Activated CD4-positive, CD25-positive, alpha-beta regulatory T cell (primary cell): ENCODE measurements at places on chromosomes 16 and 17.
A peak's percentile ranks its signal among the peaks of the same experiment; 100 is the strongest.

GRCh38 chr17:50021681-50022370, 26.8 kb upstream of the DLX3 start:
- no peak for DNase-seq

DNA sequence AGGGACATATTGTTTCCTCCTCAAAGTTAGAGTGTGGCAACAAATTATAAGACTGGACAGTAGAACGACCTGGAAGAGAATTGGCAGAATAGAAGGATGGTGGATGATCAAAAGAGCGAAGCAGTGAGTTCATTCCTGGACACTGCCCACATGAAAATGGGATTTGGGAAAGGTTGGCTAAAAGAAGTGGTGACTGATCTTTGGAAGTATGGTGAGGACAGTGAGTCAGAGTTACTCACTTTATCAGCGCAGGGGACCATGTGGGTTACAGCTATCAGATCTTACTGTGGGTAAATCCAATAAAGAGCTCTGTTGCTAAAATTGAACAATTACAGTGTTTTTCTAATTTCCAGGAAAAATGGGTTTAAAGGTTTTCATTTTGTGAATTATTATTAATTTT, 2.7 kb upstream of the TANC2 start:
- no peak for DNase-seq

GRCh38 chr17:79698146-79698846, 32.4 kb upstream of the ENPP7 start:
- no peak for DNase-seq

- no peak for DNase-seq
These were observed 252.9 kb upstream of the XYLT1 start for GRCh38 chr16:17723531-17724134.

DNA sequence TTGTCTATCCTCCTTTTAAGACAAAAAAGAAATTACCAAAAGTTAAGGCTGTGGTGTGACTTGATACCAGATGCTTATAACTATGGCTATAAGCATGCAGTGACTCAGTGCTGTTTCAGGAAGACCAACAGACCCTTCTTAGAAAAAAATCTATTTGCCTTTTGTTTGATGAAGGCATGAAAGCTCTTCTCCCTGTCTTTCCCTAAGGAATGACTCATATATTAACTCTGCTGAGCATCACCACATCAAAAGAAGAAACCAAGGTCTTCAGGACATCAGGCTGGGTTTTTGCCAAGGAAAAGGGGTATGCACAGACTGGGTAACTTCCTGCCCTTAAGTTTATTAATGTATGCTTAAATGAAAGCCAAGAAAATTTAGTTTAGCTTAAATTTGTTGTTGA, 47.1 kb downstream of the VMP1 start:
- no peak for DNase-seq

GRCh38 chr16:5036228-5037156, 2.8 kb upstream of the NAGPA start:
- no peak for DNase-seq

DNA sequence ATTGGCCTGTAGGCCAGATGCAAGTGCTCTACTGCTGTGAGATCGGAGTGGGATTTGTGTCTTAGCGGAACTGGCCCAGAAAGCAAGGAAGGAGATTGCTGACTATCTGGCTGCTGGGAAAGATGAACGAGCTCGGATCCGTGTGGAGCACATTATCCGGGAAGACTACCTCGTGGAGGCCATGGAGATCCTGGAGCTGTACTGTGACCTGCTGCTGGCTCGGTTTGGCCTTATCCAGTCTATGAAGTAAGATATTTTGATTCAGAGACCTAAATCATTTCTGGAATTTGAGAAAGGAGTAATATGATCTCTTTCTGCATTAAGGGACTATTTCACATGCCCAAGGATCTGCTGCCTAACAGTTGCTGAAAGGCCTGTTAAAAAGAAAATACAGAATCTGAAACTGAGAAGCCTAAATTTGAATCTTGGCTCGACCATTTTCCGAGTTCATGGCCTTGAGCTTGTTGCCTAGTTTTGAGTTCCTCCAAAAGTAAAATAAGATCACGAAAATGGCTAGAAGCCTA, 21.1 kb downstream of the IST1 start:
- no peak for DNase-seq

- no peak for DNase-seq
These were observed 33.4 kb downstream of the PSME3IP1 start for GRCh38 chr16:57152096-57153093.

- no peak for DNase-seq
These were observed 484.2 kb downstream of the HS3ST4 start for GRCh38 chr16:26175944-26176343.

DNA sequence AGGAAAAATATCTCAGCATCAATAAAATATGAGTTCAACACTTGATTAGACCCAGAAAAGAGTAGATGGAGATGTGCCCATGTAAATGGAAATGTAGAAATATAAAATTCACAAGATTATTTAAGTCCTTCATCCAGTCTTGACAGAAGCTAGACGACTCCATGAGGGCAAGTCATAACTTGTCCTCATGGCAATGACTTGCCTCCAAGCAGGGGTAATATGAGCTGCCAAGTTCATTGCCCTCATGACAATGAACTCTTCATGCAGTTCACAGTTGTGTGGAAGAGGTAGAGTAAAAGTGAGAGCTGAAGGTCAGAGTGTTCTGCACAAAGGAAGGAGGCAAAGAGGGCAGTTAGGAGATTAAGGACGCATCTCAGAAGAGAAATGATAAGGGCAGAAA, 22.3 kb downstream of the CDH11 start:
- DNase-seq, result no peak

DNA sequence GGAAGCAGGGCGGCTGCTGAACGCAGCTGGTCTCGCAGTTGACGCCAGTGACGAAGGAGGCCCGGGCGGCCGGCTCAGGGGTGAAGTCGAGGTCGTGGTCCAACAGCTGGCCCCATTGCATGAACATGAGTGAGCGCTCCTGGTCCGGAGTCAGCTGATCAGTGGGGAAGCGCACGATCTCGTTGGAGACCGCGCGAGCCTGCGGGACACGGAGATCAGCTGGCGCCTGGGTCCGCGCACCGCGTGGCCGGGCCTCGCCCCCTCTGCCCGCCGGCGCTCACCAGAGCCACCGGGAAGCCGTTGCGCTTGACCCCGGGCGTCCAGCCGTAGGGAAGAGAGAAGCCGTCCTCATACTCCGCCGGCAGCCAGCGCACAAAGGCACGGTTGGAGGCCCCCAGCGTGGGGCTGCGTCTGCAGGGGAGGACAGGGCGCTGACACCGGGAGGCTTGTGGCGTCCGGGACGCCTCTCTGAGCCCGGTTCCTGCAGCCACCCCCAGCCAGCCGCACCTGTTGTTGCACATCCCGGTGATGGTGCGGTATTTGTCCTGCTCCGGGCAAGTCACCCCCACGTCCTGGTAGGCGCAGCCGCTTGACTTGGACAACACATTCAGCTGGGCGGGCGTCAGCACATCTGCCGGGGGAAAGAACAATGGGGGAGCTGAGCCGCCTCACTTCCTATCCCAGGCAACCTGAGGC, 1.6 kb downstream of the MPO start:
- DNase-seq, result no peak

DNA sequence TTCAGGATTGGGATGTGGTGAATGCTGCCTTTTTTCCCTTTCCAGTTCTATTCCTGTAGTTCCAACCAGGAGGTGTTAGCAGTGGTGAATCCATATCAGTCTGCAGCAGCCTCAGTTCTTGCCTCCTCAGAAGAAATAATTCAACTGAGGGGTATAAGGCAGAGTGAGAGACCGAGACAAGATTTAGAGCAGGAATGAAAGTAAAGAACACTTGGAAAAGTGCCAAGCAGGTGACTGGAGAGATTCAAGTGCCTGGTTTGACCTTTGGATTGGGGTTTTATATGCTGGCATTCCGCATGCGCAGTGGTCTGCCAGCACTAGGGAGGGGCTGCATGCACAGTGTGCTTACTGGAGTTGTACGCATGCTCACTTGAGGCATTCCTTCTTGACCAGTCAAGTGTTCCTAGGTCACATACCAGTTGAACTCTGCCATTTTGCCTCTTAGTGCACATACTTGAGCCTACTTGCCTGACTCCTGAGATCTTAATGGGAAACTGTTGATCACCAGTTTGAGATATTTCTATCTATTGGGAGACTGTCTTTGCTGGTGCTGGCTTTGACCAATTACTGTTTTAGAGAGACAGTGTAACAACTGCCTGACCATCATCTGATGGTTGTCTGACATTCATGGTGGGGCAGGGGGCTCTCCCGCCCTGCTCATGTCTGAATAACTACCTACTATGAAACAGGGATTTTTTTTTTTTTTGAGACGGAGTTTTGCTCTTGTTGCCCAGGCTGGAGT, 680 bp upstream of the CCL15 start:
- DNase-seq, result no peak

DNA sequence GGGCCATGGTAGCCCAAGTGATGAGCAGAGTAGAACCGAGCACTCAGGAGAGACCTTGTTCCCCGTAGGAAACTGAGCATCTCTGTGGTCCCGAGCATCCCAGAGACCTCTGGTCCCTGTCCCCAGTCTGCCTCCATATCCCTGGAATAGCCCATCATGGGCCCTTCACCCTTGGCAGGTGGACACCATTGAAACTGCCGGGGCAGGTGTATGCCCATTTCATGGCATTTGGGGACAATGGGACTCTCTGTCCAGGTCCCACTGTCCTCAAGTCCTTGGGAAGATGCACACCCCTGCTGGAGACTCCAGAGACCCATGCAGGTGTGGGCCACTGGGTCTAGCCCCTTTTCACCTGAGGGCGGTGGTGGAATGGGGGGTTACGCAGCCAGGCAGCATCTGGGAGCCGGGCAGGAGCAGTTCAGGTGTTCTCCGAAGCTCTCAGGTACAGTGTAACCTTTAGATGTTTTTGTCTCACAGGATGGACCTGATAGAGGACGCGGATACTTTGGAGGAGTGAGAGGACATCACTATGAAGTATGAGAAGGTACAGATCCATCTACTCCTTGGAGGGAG, 75.9 kb downstream of the GOSR1 start:
- no peak for DNase-seq

DNA sequence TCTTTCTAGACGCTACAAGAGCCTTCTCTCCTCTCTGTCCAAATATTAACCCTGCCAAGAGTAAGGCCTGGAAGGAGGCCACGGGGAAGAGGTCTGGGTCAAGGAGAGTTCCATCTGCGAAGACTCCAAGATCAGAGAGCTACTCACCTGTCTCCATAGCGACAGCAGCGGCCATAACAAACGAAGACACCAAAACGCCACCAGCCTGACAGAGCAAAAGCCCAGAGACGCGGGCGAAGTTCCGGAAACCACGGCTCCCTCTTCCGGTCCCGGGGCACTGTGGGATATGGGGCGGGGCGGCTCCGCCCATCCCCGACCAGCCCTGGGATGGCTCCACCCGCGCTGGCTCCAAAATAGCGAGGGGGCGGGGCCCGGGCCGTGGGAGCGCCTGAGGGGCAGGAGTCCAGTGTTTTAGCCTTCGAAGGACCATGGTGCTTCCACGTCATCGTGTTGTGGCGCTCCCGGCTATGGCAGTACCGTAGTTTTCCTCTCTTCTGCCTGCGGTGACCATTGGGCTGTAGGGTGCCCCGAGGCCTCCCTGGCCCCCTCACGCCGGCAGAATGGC, at the start of the genes C17orf100 and MED31:
Gene C17orf100, plus strand, starts transcription at position 409 of the 565 bp plus-strand sequence. Its CDS starts 152 bp downstream, at position 561.
Gene MED31, minus strand, starts transcription at position 252 of the 565 bp plus-strand sequence. Its CDS starts 77 bp downstream, at position 175.
- DNase-seq, result peak; percentile 89

DNA sequence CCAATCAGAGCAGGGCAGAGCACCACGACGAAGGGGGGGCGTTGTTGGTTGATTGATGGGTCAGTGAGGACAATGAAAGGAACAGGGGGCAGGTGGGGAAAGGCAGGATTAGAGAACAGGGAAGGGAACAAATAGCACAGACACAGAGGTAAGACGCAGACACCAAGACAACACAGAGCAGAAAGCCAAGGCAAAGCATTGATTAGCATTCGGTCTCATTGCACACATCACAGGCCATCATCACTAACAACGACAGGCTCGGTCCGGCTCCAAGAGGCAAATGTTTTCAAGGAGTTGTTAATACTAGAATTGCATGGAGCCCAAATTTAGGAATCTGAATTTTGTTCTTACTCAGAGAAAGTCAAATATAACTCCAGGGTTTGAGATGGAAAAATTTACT, 34.6 kb upstream of the TRAP1 start:
- DNase-seq, result no peak

GRCh38 chr17:75739174-75739573, 17.9 kb downstream of the ITGB4 start:
- DNase-seq, result no peak

DNA sequence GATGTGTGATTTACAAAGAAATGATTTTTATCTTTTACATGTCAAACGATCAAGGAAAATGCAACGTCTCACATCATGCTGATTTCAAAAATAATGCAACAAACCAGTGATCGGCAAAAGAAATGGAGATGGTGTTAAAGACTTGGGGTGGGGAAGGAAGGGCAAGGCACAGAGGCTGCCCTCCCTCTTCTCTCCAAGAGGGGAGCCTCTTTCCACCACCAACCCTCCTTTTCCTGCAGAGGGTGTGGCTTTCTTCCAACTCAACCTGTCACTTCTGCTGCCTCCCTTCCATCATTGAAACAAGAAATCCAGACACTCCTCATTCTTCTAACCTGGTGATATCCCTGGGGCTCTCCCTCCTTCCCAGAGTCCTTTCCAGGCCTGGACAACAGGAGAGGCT, 320.8 kb downstream of the SLC39A11 start:
- DNase-seq, result no peak

DNA sequence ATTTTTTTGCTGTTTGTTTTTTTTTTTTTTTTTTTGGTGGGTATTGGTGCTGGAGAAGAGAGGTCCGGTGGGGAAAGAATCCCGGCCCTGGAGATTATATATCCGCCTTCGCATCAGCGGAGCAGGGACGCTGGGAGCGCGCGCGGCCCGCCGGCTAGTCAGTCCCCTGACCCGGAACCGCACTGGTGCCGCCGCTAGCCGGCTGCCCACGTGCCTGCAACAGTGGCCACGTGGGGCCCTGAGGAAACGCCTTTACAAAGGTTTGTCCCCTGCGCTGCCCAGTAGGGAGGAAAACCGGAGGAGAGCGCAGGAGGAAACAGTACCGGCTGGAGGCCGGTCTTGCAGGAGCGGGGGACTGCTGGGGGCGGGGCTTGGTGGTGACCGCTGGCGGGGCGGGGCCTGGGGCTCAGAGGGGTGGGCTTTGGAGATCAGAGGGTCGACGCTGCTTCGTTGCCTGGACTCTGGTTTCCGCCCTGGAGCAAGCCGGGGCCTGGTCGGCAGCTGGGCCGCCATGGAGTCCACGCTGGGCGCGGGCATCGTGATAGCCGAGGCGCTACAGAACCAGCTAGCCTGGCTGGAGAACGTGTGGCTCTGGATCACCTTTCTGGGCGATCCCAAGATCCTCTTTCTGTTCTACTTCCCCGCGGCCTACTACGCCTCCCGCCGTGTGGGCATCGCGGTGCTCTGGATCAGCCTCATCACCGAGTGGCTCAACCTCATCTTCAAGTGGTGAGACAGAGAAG, at the start of gene G6PC3:
Gene G6PC3, plus strand, starts transcription at position 281 of the 743 bp plus-strand sequence. Its CDS starts 231 bp downstream, at position 512.
- DNase-seq, result peak; percentile 63

DNA sequence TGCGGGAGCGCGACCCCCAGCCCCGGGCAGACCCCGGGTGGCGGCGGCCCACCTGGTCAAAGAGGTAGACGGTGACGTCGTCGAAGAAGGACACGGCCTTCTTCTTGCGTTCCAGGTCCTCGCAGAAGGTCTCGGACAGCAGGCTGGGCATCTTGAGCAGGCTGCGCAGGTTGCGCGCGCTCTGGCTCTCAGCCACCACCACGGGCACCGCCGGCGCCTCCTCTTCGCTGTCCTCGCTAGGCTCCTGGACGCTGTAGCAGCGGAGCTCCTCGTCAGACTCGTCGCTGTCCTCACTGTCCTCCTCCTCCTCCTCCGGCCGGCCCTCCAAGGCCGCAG, 45.2 kb upstream of the PVALEF start:
- DNase-seq, result no peak
